ENCODE measurements at places on chromosomes 3 and 15. TPM values are rescaled to one million over a fixed set of nuclear protein-coding genes. Genes with fewer than 3 reads are reported as not detected.

Gene CILP
- total RNA-seq = not detected

Gene ADGRG7
- total RNA-seq = not detected

Gene GALNT15
- total RNA-seq = not detected

Gene MB21D2
- 16.5 TPM for total RNA-seq

Gene EPHA3
- total RNA-seq = 0.04 TPM

Gene GATA2
- total RNA-seq = not detected

Gene CLDN16
- not detected for total RNA-seq

Gene SCAANT1
- total RNA-seq = not detected

Gene SCN11A
- total RNA-seq = not detected

Gene SPG21
- 71.2 TPM for total RNA-seq

Gene ATP13A5
- not detected for total RNA-seq

GRCh38 chr3:99823723-99824711, 6.4 kb downstream of the CMSS1 start:
- DNase-seq = no peak

DNA sequence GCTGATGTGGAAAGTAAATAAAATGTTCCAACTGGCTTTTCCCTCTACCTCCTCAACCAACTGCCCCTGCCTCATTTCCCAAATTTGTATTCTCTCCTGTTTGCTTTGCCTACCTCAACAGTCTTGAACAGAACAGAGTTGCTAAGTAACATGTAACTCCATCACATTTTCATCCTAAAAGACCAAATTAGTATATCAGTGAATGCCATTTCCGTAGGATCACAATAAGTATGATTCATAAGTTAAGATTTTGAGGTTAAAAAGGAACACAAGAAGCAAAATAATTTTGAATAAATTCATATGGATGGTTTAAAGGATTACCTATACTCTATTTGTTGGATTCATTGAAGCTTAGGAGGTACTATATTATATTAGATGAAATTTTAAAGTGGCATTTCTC, 154.9 kb downstream of the ECT2 start:
- DNase-seq = no peak

DNA sequence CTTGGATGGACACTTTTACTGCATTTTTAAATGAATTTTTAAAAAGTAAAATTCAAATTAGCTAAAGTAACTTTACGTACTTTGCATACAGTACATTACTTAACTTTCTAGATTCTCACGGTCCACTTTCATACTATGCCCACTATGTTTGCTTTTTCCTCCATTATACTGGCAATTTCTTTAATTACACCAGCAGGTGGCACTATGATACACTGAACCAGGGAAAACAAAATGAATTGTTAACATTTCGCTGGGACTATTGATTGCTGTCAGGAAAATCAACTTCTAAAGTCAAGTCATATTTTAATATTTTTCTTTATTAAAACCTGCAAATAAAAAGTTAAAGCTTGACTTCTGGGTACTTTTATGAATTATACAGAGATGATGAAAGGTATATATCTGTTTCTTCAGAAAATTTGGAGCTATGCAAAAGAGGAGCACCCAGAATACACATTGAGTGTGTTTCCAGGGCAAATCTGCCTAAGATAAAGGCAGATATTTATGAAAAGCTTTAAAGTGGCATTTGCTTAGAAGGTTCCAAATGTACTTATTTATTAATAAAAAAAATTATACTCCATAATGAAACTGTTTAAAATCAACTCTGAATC, 21.8 kb upstream of the POU1F1 start:
- DNase-seq = no peak

DNA sequence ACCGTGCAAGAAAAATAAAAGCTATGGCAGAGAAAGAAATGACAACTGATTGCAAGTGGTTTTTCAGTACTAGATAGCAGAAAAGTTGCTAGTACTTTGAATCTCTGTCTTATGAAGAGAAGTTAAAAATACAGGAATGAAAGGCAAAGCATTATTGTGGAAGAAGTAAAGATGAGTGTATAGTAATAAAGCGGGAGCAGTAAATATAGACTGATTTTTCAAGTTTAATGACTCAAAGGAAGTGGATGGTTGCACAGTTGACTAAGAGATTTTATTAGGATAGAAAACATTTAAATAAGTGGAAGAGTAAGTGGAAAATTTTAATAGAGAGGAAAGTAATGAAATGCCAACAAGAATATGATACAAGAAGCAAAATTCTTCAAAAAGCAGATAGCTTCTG, 1076.1 kb upstream of the CADM2 start:
- DNase-seq = no peak

GRCh38 chr15:40429068-40429710, 11.6 kb upstream of the BAHD1 start:
- no peak for DNase-seq

DNA sequence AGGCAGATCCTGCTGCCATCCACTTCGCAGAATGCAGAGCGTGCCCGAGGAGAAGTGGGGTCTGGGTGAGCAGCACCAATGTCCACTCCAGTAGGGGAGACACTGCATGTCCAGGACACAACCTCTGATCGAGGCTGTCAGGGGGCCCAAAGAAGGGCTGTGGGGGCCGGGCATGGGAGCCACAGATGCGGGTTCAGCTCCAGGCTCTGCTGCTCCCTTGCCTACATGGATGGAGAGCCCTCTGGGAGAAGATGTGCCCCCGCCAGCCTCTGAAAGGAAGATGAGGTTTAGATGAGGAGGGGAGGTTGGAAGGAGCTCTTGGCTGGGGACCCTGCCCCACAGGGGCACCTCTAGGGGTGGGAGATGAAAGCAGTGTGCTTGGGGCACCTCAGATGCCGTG, 75.4 kb downstream of the KLF13 start:
- DNase-seq = no peak

DNA sequence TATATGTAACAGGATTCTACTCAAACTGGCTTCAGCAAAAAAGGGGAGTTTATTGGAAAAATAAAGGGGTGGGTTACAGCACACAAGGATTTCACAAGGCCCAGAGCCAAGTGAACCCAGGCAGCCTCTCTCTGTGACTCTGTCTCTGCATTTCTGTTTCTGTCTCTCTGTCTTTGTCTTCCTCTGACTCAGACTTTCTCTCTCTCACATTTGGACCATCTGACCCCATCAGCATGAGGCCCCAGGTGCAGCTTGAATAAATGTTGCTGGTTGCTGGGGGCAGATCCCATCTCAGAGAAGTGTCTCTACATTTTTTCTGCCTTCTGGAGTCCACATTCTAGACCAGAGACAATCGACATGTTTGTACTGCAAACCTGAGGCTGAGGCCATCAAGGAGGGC, 45.0 kb downstream of the RPLP1 start:
- no peak for DNase-seq

- DNase-seq = peak; percentile 60
Observed at GRCh38 chr3:11716573-11717290, 73.0 kb upstream of the VGLL4 start.

DNA sequence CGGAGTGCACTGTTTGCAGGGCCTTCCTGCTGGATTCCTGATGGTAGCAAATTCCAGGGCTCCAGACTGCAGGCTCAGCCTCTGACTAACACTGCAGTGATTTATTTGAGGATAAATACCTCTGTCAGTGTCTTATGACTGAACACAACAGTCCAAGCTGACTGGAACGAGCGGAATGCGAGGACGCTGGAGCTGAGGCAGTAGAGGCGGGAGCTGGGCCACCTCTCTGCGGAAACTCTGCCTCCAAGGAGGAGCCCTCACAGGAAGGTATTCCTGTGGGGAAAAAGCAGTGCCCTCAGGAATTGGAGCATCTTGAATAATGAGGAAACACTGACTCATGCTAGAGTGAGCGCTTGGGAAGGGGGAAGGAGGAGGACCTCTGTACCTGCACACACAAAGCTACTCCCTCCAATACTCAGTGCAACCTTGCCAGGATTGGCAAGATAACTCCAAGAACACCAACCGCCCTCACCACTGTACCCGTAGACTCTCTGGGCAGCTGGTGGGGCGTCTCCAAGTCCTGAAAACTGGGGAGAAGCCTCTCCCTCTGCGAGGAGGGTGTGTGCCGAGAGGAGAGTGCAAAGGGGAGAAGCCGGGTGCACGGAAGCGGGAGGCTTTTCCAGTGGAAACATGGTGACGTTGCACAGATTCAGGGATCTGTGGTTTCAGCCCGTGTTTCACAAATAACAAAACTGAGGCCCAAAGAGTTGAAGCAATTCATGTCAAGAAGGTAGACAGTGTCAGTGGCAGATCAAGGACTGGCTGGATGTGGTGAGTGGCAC, 43.0 kb downstream of the VGLL4 start:
- DNase-seq = peak; percentile 98

- no peak for DNase-seq
Observed at GRCh38 chr3:9778143-9779074, 8.7 kb upstream of the CAMK1 start.

- no peak for DNase-seq
Observed at GRCh38 chr15:57780471-57780870, 74.0 kb downstream of the POLR2M start.

DNA sequence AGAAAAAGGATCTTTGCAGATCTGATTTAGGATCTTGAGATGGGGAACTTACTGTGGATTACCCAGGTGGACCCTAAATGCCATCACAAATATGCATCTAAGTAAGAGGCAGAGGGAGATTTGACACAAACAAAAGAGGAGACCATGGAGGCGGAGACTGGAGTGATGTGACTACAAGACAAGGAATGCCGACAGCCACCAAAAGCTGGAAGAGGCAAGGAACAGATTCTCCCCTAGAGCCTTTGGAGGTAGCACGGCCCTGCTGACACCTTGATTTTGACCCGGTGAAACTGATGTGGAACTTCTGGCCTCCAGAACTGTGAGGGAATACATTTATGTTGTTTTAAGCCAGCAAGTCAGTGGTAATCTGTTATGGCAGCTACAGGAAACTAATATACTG, 44.0 kb downstream of the GASK1A start:
- DNase-seq = no peak

- DNase-seq = no peak
Observed at GRCh38 chr15:99826157-99826780, 93.0 kb upstream of the LYSMD4 start.

GRCh38 chr15:71279757-71280141, 164.5 kb downstream of the THSD4 start:
- no peak for DNase-seq

GRCh38 chr3:15171096-15171495, 35.0 kb upstream of the CAPN7 start:
- no peak for DNase-seq

DNA sequence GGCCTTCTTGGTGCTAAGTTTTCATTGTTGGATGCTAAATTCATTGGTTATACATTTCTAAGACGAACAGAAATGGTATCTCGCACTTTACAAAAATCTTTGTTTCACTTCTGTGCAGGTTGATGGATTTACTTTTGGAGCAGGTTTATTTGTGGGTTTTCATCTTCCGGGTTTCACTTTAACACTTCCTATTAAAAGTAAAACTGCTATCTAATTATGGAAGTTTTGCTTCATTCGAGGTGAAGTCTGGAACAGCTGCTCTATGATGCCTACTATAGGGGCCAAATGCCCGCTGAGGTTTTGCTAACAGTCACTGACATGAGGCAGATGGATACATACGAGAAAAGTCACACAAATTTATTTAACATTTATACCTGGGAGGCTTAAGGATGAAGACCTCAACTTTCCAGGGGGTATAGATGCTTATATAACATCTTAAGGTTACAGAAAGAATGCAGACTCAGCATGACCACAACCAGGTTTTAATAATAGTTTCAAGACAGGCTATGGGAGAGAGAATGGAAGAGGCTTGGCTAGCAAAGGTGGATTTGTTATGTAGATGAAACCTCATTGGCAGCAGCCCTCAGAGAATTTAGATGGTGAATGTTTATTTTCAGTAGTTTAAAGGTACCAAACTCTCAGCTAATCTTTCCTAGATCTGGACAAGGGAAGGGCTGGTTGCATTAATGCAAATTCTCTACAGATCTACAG, 54.2 kb downstream of the OSTN start:
- DNase-seq = no peak

GRCh38 chr3:139322346-139322745, 21.5 kb upstream of the MRPS22 start:
- no peak for DNase-seq

DNA sequence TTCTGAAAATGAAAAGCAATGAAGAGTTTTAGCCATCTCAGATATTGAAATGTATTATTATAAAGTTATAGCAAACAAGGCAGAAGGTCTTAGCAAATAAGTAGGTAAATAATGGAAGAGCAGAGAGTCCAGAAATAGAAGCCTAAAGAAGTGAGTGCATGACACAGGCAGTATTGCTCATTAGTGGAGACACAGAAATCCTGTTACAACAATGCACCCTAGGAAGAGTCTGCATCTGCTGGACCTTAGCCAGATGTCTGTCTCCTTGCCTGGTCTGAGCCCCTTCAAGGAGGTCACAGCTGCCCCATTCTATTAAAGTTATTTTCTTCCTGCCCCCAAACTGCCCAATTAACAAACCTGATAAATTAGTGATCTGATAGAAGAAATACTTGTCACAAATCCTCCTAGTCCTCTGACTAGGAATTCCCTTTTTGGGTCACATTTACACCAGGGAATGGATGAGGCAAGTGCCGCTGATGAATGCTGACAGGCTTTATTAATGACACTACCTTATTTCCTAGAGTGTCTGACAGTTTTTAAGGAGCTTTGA, 51.9 kb downstream of the HOMER2 start:
- no peak for DNase-seq

DNA sequence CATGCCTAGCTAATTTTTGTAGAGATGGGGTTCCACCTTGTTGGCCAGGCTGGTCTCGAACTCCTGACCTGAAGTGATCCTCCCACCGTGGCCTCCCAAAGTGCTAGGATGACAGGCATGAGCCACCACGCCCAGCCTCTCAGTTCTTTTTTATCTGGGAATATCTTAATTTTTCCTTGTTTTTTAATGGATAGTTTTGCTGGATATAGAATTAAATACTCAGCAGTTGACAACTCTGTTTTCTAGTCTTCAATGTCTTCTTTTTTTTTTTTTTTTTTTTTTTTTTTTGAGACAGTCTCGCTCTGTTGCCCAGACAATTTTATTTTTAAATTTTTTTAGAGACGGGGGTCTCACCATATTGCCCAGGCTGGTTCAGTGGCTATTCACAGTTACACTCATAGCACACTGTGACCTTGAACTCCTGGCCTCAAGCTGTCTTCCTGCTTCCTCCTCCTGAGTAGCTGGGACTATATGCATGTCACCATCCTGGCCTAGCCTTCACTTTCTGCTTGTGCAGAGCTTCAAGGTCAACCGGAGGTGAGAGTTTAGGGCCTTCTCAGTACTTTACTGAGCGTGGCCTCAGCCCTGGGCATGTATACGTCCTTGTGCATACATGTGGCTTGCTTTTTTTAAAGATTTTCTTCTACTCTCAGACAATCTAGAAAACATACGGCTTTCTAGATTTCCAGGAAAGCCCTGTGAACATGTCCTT, 120.5 kb downstream of the ZNF609 start:
- DNase-seq = no peak

DNA sequence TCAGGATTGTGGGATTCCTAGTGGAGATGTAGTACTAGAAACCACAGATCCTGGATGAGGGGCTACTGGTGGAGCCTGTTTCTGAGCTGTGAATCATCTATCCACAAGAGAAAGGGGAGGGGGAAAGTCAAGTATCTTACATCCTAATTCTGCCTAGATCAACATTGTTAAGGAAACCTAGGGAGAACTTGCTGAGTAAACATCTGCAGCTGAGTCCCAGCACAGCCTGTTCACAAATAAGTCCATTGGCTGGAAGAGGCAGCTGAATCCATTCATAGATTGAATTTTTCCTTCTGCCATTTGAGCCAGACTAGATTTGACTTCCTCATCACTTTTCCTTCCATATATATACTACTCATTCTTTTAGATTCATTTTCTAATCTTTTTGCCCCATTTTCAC, 460.5 kb downstream of the TUSC7 start:
- no peak for DNase-seq
